ENCODE measurements at places on chromosomes 2 and 18.

GRCh38 chr2:38763228-38763627 is 12.1 kb upstream of the SRSF7 start:
- no peak for DNase-seq

DNA sequence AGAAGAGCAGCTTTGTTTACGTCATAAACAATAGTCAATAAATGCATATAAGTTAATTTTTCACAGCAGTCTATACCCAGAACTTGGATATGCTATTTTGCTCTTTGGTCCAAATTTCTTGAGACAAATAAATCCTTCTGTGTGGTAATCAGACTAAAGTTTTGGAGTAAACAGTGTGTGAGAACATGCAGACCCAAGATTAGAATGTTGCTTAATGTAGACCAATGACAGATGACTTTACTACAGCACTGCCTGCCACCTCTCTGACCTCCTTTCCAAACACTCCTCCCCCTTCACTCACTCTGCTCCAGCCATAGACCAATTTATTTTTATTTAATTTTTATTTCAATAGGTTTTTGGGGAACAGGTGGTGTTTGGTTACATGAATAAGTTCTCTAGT is 115.3 kb upstream of the TANK start:
- DNase-seq, result no peak

DNA sequence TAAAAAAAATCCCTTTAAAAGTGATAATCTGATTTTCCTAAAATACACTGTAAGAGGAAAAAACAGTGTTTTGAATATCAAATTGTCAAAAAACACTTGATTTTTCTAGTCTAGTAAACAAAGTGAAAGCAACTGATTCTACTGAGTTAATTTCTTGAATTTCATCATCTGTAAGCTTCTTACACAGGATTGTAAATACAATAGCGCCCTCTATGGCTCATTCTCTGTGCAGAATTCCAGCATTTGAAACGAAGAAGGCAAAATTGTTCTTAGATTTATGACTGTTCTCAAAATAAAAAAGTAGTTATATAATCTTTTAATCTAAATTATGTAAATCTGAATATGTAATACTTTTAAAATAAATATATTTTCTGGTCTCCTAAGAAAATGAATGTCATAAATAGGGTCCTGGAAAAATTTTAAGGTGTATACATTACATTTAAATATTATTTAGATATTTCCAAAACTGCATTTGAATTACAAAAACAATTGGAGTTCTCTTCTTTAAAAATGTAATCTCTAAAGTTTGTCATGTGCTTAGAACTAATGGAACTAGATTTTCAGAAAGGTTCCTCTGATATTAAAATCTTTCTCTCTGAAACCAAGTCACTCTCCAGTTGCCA is 176.9 kb upstream of the MC4R start:
- no peak for DNase-seq

- no peak for DNase-seq
Measured at GRCh38 chr2:232793271-232793670, 16.9 kb upstream of the KCNJ13 start.

DNA sequence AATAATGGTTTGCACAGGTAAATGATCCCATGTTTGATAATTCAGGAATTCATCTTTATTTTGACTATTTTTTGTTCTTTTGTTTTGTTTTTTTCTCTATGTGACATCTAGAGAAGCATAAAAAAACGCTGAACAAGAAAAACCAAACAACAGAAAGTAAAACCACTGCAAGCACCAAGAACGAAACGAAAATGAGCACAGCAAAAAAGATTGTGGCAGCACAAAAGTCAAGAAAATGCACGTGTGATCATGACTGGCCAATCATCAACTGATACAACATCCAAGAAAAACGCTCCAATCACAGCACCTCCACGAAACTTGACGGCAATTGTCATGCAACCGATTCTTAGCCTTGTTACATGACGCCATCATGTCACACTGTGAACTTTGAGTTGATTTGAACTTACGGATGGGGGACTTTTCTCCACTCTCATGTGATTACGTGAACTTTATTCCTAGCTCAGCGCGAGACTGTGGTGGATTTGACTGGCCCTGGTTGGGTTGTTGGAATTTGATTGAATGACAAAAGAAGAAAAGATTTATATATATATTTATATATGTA is 318.7 kb downstream of the CELF4 start:
- no peak for DNase-seq

- no peak for DNase-seq
Measured at GRCh38 chr18:65610939-65611338, 139.9 kb upstream of the CDH7 start.

Data from stimulated activated CD8-positive, alpha-beta memory T cell treated with anti-CD3 and anti-CD28 coated beads, Interleukin-15, amount 100 ng/mL, for 1 hour (primary cell).